ENCODE measurements at places on chromosomes 6 and 20.

DNA sequence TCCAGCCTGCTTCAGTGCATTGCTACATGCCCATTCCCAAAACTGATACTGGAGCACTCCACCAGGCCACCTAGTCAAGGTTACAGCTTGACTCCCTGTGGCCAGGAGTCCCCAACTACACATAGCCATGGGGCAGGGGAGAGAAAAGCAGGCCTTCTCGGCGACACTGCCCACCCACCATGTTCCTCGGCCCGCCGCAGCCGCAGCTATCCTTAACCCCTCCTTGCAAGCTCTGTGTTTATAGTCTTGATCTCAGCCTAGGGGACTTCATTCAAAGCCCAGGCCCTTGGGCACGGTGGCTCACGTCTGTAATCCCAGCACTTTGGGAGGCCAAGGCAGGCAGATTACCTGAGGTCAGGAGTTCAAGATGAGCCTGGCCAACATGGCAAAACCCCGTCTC is 39.2 kb upstream of the FAM50B start:
- DNase-seq = no peak

- DNase-seq = no peak
Observed at GRCh38 chr6:155909710-155910109, 454.1 kb upstream of the NOX3 start.

- DNase-seq = no peak
Observed at GRCh38 chr20:10228330-10228729, 9.7 kb downstream of the SNAP25 start.

DNA sequence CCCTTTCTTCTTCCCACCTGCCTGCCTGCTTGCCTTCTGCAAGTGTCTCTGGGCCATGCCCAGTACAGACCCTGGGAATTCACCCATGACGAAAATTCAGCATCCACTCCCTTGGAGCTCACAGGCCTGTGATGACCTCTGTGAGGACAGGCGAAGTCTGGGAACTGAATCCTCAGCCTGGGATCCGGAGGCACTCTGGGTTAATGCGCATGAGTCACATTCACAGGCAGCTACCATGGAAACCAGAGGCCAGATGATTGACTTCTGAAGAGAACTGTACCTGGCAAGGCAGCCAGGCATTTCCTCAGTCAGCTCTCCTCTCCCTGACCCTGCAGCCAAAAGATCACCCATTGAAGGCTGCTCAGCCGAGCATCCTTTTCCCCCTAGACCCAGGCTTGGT is 41.0 kb downstream of the SLC9A8 start:
- DNase-seq = no peak

GRCh38 chr6:15293674-15294073 is 47.8 kb downstream of the JARID2 start:
- DNase-seq = no peak

DNA sequence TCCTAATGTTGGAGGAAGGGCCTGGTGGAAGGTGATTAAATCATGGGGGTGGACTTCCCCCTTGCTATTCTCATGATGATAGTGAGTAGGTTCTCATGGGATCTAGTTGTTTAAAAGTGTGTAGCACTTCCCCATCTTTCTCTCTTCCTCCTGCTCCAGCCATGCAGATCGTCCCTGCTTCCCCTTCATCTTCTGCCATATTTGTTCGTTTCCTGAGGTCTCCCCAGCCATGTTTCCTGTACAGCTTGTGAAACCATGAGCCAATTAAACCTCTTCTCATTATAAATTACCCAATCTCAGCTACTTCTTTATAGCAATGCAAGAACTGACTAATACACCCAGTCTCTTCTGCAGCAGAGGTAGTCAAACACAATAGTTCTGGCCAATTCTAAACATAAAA is 5.4 kb downstream of the EPM2A start:
- DNase-seq = peak; percentile 23

DNA sequence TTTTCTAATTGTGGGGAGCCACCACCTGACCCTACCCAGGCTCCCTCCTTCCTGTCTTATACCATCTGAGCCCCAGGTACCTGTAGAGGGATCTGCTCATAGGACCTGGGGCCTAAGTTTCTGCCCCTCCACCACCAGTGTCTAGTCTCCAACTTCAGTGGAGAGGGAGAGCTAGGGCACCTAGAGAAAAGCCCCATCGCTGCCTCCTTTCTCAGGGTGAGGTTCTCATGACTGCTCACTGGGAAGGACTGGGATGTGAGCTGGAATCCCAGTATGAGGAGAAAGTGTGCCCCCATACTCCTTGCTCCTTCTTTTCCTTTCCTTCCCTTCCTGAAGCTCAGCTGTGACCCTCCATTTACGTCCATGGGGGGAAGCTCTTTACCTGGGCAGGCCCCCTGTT is 231.6 kb downstream of the LRFN2 start:
- no peak for DNase-seq

DNA sequence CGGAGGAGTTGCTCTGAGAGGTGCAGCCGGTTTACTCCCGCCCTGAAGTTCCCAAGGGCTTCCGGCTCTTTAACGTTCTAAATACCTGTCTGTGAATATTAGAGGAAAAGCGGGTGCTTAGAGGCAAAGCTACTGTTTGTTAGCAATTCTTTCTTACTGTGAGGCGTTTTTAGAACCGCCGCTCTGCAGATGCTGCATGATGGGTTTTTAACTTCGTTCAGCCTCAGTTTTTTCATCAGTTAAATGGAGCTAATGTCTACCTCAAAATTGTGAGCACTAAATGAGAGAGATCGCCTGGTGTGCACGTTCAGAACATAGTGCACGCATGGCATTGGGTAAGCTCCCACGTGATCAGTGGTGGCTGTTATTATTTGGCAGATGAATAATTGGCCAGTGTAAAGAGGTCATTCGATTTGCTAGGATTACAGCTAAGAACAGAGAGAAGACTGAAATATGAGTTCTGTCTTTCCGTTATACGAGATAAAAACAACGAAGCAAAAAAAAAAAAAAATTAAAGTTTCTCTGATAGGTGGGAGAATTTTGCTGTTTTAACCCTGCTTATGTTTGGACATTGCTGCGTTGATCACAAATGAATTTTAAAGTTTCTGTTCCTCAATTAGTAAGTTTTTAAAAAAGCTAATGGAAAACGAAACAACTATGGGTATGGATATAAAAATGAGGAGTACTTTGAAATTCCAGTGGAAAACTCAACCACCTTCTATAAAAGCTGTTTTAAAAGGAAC is 660 bp upstream of the TFB1M start:
- peak; percentile 65 for DNase-seq

- peak; percentile 43 for DNase-seq
Observed at GRCh38 chr6:87832025-87832825, 130.2 kb upstream of the AKIRIN2 start.

- DNase-seq = no peak
Observed at GRCh38 chr6:81614292-81614691, 138.2 kb downstream of the TENT5A start.

DNA sequence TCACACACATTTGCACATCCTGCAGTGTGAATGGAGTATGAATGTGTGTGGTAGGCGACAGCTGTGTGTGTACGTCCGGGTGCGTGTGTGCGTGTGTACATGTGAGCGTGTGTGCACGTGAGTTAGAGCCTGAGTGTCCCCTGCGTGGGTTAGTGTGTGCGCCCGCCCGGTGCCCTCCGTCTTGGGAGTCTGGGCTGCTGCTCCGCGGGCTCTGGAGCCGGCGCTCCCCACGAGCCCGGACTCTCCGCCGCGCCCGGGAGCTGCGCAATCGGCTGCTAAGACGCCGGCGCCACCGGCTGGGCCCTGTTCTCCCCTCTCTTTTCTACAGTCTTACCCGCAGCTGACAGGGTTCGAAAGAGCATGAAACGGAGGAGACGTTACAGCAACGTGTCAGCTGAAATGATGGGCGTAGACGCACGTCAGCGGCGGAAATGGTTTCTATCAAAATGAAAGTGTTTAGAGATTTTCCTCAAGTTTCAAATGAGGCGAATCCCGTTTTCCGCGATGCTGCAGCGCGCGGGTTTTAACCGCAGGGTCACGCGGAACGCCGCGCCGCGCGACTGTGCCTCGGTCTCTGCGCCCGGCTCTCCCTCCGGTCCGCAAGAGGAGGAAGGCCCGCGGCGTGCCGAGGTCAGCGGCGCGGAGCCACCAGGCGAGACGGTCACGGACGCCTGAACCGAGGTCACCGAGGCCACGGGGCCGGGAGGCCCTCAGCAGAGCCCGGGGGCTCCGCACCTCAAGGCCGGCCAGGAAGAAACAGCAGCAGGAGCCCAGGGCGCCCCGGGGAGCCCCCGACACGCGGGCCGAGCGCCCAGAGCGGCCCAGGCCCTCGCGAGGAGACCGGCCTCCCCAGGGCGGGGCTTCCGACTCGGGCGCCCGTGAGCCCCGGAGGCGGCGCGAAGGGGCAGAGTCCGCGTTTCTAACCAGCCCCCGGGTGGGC is 95.3 kb upstream of the BHLHE23 start:
- peak; percentile 16 for DNase-seq

GRCh38 chr20:5297280-5298004 is 19.3 kb downstream of the PROKR2 start:
- DNase-seq = no peak

GRCh38 chr20:62321975-62322374 is 19.2 kb downstream of the ADRM1 start:
- no peak for DNase-seq

- DNase-seq = no peak
Observed at GRCh38 chr6:42301986-42302385, 84.3 kb upstream of the MRPS10 start.

- peak; percentile 28 for DNase-seq
Observed at GRCh38 chr20:45911486-45912343, at the start of gene PLTP. PLTP (minus strand) TSS chr20:45912155; CDS start chr20:45911452, 703 bp downstream.

DNA sequence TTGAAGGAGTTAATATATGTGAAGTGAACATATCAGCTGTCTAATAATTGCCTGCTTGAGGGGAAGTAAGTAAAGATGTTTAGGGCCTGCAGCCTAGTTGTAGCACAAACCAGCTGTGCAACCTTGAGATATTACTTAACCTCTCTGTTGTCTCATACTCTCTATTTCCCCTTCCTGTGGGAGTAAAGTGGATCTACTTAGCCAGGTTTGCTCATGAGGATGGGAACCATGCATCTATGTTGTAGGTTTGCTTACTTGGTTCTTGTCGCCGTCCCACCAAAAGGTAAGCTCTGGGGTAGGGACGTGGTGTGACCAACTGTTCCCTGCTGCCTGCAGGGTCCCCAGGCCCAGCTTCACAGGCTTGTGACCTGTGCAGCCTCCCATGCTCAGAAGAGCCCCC is 362.7 kb upstream of the SULF2 start:
- DNase-seq = no peak

GRCh38 chr6:27066381-27066780 is 181.1 kb upstream of the PRSS16 start:
- no peak for DNase-seq

- DNase-seq = no peak
Observed at GRCh38 chr20:61804752-61805295, 260.9 kb downstream of the TAF4 start.

- peak; percentile 70 for DNase-seq
Observed at GRCh38 chr20:23061734-23062561, 12.5 kb upstream of the THBD start.

- DNase-seq = no peak
Observed at GRCh38 chr6:129486327-129486726, 223.7 kb downstream of the ARHGAP18 start.

- peak; percentile 9 for DNase-seq
Observed at GRCh38 chr6:36791521-36792135, 47.6 kb downstream of the CPNE5 start.

GRCh38 chr6:41654698-41655151 is 16.5 kb downstream of the MDFI start:
- DNase-seq = no peak

GRCh38 chr6:81752921-81753710 is 635 bp upstream of the TENT5A start:
- DNase-seq = peak; percentile 97

DNA sequence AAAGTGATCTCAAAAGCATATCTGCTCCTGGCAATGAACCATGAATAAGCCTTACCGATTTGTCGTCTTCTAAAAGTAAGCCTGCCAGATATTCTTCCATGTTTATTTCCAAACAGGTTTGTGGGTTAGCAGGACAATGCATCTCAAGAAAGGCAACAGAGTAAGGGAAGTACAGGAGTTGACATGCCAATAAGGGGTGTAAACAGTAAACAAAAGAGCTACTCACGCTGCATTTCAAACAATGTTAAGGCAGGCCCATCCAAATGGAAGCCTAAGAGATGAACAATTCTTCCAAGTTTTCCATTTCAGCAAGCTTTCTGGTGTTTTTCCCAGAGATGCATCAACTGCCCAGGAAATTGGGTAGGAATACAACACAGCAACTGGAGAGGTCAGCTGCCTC is 27.8 kb upstream of the CRIP3 start:
- no peak for DNase-seq

DNA sequence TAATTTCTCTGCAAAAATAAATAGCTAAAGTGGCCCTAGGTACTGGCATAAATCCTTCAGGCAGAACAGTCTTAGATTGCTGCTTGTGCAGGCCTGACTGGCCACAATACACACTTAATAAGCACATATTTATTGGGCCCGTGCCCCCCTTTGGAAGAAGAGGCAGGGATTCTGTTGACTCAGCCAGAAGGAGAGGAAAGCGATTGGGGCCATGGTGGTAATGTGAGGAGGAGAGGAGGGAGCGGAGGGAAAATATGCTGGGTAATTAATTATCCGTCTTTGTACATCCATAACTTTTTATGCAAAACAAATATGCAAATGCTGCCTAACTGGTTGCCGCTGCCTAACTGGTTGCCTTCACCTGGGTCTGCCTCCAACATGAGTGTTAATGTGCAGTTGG is 36.2 kb downstream of the CD40 start:
- DNase-seq = no peak

GRCh38 chr20:33488201-33488600 is 1.7 kb upstream of the CBFA2T2 start:
- DNase-seq = no peak

GRCh38 chr6:11215773-11216172 is 16.7 kb downstream of the NEDD9 start:
- no peak for DNase-seq

DNA sequence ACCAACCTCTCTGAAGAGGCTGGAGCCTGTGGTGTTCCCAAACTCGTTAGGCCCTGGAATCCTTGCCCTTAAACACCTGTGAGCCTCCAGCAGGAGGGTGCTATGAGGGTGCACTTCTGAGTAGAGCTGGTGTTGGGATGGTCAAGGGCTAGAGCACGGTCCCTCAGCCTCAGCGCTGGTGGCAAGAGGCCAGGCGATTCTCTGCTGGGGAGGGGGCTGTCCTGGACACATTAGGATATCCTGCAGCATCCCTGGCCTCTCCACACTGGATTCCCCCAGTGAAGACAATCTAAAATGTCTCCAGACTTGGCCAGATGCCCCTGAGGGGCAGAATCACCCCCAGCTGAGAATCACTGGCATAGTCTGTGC is 157.8 kb downstream of the SYCP2 start:
- no peak for DNase-seq

- no peak for DNase-seq
Observed at GRCh38 chr20:54284928-54285704, 77.2 kb downstream of the PFDN4 start.

DNA sequence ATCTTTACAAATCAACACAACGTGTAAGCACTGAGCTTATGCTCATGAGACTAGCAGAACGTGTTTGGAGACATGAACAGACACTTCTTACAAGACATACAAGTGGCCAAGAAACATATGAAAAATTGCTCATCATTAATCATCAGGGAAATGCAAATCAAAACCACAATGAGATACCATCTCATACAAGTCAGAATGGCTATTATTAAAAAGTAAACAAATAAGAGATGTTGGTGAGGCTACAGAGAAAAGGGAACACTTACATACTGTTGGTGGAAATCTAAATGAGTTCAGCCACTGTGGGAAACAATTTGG is 327.9 kb upstream of the SOX4 start:
- no peak for DNase-seq

Measured in inflammatory macrophage (primary cell).